ENCODE measurements at places on chromosomes 16 and 17.

- DNase-seq: no peak
These were observed 98.2 kb downstream of the CYLD start for GRCh38 chr16:50839920-50840729.

GRCh38 chr16:66386629-66387622 is 20.4 kb downstream of the CDH5 start:
- no peak for DNase-seq

DNA sequence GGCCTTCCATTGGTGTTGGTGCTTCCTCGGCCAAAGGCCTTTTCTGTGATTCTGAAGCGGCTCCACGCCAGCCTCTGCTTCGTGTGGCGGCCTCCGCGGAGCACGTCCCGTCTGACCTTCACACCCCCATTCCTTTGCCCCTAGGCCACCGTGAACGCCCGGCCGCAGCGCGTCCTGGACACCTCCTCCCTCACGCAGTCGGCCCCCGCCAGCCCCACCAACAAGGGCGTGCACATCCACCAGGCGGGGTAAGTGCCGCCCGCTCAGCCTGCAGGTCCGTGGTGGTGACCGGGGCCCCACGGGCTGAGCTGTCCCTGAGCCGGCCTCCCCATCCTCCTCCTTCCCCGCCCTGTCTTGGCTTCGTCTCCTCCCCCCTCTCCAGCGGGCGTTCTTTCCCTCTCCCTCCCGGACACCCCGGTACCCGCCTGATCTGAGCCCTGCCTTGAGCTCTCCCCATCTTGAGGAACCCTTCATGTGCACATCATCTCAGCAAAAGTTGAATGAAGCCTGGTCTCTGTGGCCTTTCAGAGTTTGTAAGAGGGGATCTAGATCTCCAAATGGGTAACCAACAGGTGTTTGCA is 69.0 kb upstream of the CHMP6 start:
- no peak for DNase-seq

DNA sequence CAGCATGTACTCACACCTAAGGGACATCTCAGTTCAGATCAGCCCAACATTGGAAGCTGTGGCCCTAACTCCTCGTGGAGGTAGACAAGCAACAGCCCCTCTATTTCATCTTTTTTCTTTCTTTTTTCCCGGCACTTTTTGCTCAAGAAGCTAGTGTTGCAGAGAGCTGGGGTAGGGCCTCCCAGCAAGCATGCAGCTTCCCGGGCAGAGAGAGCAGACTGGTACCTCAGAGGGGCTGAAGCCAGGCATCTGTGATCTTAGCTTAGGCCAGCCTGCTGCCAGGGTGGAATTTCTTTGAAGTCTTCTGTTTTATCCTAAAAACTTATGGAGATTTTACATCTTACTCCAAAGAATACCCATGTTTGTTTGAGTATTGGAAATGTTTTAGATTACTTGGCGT is 195.4 kb downstream of the C16orf95 start:
- DNase-seq: no peak

GRCh38 chr17:8253801-8254200 is 4.7 kb downstream of the PFAS start:
- DNase-seq: no peak

Data from left hindlimb (tissue), 1 donor.